Activated CD4-positive, alpha-beta T cell treated with anti-CD3 and anti-CD28 coated beads, Interleukin-2, amount 10 ng/mL, durations not matched to agents 24 days and 14 days (primary cell): ENCODE measurements at places on chromosomes 4 and X. TPM values are rescaled to one million over a fixed set of nuclear protein-coding genes. Genes with fewer than 3 reads are reported as not detected.

DNA sequence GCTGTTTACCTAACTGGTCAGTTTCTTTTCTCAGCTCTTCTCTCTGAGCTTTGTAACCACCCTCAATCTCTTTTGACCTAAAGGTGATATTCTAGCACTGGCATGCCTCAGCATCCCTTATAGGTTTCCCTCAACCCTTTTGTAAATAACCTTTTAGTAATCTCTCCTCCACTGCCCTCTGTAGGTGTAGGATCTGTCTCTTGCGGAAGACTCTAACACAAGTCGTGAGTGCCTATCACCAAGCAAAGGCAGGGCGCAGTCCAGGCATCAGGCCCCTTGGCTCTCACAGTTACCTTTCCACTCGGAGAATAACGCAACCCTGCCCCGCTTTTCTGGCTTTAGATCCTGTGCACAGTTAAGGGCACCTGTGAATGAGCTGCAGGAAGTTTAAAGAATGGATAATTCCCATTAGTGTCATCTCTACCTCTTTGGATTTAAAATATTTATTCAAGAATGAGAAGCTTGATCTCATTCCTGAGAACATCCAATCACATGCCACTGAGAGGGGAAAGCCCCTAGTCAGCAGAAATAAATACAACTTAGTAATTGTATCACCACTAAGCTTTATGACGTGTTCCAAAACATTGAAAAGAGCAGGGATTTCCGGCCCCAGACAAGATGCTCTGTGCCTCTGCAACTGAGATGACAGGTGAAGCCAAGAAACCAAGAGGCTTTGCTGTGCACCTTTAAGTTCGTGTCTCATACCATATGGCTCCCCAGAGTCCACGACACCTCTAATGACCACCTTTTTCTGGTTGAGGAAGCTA lies 58.8 kb downstream of the SPINK2 start:
- DNase-seq = peak; percentile 67

PPP4R3C gene
- total RNA-seq = not detected in 2 replicates

CDKL2 gene
- 0.36 TPM in 1 of 2 replicates, not detected in the other for total RNA-seq

DKC1 gene
- total RNA-seq = 183 and 196 TPM in 2 replicates

- no peak for DNase-seq
Observed at GRCh38 chrX:28126886-28127285, 145.6 kb upstream of the DCAF8L1 start.

ANXA3 gene
- 1.9 TPM in 2 replicates for total RNA-seq

DNA sequence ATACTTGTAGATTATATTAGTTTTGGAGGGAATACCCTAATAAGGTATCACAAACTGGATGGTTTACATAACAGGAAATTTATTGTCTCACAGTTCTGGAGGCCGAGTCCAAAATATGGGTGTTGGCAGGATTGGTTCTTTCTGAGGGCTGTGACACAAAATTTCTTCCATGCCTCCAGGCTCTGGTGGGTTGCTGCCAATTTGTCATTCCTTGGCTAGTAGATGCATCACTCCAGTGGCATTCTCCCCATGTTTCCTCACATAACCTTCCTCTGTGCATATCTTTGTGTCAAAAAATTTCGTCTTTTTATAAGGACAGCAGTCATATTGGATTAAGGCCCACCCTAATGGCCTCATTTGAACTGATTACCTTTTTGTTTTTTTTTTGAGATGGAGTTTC lies 49.3 kb downstream of the APELA start:
- DNase-seq = no peak

ANKRD50 gene
- total RNA-seq = 0.05 and 0.09 TPM in 2 replicates

- DNase-seq = peak; percentile 29
Observed at GRCh38 chr4:10200869-10201268, 84.3 kb upstream of the WDR1 start.

TRO gene
- total RNA-seq = 1.6 and 2.6 TPM in 2 replicates

HS3ST1 gene
- 0.23 and 0.66 TPM in 2 replicates for total RNA-seq

- no peak for DNase-seq
Observed at GRCh38 chr4:7395645-7396044, 39.1 kb downstream of the PSAPL1 start.

- DNase-seq = no peak
Observed at GRCh38 chrX:13033193-13033592, 11.2 kb downstream of the FAM9C start.

GPR34 gene
- 0.16 and 0.43 TPM in 2 replicates for total RNA-seq

- DNase-seq = no peak
Observed at GRCh38 chr4:11564021-11564420, 135.3 kb upstream of the HS3ST1 start.

NWD2 gene
- not detected in 2 replicates for total RNA-seq

- no peak for DNase-seq
Observed at GRCh38 chr4:26484032-26484515, 6.2 kb downstream of the CCKAR start.

DNA sequence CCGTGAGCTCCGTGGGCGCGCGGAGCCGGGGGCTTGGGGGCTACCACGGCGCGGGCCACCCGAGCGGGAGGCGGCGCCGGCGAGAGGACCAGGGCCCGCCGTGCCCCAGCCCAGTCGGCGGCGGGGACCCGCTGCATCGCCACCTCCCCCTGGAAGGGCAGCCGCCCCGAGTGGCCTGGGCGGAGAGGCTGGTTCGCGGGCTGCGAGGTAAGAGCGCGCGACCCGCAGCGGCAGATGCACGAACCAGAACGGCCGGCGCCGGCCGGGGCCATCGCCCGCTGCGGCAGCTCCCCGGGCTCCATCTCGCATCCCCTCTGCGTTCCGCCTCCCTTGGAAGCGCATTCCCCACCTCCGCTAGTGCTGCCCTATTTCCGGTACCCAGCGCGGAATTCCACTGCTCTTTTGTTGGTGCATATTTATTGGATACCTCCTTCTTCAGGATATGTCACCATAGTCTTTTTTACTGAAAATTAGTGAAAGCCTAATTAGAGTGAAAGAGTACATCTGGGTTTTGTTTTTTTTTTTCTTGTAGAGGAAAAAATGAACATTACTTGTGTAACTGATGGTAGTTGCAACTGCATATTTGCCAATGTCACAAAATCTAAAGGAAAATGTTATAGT lies 797 bp downstream of the PKD2 start:
- DNase-seq = peak; percentile 73

DOK7 gene
- not detected in 2 replicates for total RNA-seq

DNA sequence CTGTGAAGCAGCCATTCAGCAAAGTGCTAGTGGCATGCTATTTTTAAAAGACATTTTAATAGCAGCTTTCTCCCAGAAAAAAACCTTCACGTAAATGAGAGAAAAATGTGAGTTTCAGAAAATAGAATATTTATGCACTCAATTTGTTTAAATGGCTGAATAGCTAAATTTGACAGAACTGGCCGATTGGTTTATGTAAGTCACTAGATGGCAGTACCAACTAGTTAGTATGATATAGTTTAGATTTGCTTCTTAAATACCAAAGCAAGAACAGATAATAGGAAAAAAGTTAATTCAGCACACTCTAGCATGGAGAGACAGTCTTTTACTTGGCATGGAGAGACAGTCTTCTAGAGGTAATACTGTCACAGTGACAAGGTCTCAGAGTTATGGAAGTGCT lies 250.1 kb downstream of the SNCA start:
- no peak for DNase-seq

CCNB3 gene
- 0.56 and 1.0 TPM in 2 replicates for total RNA-seq

CYBB gene
- not detected in 2 replicates for total RNA-seq

GRCh38 chrX:47539860-47540259 lies 21.1 kb upstream of the ARAF start:
- no peak for DNase-seq

DUSP9 gene
- total RNA-seq = 0.19 and 0.24 TPM in 2 replicates

ARHGAP36 gene
- total RNA-seq = not detected in 2 replicates

GRCh38 chr4:181308476-181309312 lies 934.5 kb upstream of the TENM3 start:
- no peak for DNase-seq

- no peak for DNase-seq
Observed at GRCh38 chr4:16217300-16218051, 8.8 kb downstream of the TAPT1 start.

DNA sequence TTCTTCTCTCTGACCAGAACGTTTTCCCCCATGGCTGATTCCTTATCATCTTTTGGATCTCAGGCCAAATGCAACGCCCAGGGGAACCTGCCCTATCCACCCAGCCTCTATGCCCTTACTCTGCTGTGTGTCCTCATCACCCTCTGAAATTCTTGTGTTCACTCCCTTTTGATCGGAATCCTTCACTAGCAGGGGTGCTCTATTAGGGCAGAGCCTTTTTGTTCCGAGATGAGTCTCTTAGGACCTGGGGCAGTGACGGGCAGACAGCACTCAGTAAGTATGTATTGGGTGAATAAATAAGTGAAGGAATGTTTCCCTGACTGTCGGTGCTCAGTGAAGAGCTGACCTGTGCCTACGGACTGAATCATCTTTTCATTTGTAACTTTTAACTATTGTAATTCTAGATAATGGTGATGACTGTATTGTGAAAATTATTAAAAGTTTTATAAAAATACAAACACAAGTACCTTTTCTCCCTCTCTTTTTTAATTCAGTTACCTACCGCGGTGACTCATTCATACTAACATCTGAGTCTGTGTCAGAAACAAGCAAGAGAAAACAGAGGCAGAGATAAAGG lies 4.8 kb upstream of the TENM3 start:
- DNase-seq = no peak

- DNase-seq = no peak
Observed at GRCh38 chr4:133968174-133968573, 233.4 kb downstream of the PABPC4L start.

HSFX2 gene
- total RNA-seq = 0.28 TPM in 1 of 2 replicates, not detected in the other

- peak; percentile 94 for DNase-seq
Observed at GRCh38 chrX:1661048-1661921, 46.4 kb downstream of the ASMT start.

DNA sequence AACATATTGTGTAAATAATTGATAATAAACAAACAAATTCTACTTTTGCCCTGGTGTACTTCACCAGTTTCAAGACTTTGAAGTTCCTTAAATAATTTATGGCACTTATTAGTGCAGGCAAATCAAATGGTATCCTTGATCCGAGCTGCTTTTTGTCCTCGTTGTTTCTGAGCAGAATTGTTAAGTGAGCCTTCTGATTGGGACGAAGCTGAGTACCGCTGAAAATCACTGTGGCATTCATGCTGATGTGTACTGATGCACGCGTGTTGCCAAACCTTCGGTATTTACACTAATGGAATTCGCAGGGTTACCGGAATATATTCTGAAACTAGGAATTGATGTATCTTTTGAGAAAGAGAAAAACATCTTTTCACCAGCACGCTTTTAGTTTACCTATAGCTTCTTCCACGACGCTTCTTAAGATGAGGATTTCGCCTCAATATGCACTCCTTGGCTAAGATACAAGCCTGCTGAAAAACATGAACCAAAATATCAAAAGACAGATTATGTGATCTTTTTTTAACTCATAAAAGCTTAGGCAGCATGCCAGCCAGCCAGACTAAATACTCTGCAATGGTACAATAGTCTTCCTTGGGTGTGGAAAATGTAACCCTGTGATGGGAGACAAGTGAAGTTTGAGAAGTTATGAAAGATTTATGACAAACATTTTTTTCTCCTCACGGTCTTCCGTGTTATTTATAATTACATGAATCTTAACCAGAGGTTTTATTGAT lies 48.9 kb upstream of the TENM3 start:
- DNase-seq = no peak

RENBP gene
- 13.7 and 15.1 TPM in 2 replicates for total RNA-seq

- no peak for DNase-seq
Observed at GRCh38 chrX:44899946-44900345, 27.0 kb downstream of the KDM6A start.

- no peak for DNase-seq
Observed at GRCh38 chr4:129233691-129234090, 137.7 kb downstream of the C4orf33 start.
